ENCODE measurements at places on chromosomes 6 and 20.

DNA sequence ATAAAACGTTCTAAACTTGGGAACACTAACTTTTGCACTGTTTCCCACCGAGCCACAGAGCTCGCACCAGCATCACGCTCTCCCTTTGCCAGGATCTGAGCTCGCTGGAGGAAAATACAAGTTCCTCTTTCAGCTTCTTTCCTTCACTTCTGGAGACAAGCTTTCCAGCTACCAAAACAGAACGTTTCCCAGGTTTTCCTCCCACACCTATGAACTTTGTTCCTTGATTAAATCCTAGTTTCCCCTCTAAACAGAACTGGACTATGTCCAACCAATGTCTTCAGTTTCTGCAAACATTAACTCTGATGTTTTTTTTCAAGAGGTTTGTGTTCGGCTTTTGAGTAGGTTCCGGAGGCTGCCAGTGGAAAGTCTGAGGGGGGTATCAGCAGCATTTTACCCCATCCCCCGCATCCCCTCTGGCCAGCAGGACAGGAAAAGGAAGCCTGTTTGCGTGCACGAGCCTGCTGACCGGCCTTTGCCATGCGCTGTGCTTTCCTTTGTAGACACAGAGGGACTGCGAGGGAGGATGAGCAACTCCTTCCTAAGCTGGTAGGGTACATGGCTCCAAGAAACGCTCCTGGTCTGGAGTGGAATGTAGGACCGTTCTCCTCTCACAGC, 135.5 kb downstream of the LY86 start:
- no peak for DNase-seq

- no peak for DNase-seq
Measured at GRCh38 chr6:73043446-73043845, 181.8 kb downstream of the KHDC1L start.

GRCh38 chr6:44228836-44229235, 5.4 kb downstream of the SLC29A1 start:
- DNase-seq: no peak

DNA sequence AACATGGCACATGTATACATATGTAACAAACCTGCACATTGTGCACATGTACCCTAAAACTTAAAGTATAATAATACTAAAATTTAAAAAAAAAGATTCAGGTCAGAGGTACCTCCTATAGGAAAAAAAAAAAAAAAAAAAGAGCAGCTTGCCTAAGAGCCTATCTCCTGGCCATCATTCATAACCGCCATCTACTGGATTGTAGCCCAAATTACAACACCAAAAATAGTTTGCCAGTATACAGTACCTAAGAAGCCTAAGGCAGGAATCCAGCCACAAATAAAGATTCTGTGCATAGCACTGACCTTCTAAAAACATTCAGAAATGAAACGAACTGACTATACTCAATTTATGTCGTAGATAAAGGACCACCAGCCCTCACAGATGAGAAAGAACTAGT, 438.4 kb upstream of the ADGRB3 start:
- DNase-seq: no peak

DNA sequence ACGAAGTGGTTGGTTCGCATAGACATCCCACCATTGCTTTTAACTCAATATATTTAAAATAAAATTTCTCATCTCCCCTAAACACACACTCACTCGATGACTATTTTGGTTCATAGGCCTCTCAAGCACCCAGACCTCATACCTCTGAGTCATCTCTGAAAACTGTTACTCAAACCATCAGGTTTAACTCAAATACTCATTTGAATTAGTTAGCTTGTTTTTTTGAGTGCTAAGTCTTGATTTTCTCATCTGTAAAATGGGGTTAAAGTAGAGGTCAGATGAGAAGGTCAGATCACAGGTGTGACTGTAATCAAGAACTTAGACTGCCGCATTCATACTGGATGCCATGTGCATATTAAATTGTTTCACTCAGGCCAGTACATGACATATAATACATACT, 243.9 kb upstream of the TENT5A start:
- no peak for DNase-seq

DNA sequence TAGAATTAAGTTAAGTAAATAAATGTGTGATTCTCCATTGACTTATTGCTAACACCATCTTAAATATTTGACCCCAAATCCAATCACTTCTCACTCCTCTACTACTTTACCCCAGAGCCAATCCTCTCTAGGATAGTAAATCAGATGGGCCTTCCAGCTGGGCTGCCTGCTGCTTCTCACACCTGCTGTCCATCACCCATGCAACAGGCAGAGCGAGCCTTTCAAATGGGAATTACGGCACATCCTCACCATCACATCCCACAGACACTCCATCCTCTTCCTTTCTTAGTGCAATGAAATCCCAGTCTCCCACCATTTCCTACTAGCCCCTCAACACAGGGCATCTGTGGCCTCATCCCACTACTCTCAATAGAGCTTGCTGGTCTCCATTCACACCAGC, 34.0 kb downstream of the HLA-F start:
- no peak for DNase-seq

DNA sequence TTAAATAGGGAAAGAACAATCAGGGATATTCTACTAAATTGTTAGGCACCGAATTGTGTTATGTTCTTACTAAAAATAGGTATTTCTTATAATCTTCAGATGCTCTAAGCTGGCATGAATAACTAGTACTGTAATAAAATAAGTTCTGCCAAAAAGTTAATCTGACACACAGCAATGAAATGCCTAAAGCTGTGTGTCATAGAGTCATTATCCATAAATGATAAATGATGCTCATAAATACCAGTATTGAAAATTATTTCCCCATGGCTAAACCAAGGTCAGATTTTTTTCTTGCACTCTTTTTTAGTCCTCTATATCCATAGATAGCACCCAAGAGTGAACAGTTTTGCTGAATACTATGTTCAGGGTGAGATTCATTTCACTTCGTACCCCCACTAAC, 11.7 kb upstream of the PRIM2 start:
- DNase-seq: no peak

DNA sequence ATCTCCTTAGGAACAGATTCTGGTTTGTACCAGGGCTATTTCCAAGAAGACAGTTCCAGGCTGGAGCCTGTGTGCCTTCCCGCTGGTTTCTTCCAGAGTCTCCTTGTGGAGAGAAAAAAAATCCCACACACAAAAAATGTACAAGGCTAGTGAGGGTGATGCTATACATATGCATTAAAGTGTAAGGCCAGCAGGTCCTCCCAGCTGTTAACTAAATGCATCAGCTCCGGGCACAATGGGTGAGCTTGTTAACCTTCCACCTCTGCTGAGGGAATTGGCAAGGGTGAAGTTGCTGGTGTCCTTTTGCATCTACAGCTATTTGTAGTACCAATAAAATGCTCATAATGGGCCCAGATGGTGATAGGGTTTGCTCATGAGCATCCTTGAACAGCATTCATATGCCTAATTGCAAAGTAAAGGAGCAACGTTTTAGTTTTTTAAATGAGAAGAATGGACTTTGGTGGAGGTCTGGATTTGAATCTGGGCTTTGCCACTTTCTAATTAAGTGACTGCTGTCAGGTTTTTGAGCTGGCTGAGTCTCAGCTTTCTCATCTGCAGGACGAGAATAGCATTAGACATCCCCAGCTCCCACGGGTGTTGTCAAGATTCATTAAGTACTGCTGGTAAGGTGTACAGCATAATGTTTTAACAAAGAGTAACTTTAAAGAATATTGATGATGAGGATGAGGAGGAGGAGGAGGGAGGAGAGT, 361.8 kb downstream of the QKI start:
- no peak for DNase-seq

DNA sequence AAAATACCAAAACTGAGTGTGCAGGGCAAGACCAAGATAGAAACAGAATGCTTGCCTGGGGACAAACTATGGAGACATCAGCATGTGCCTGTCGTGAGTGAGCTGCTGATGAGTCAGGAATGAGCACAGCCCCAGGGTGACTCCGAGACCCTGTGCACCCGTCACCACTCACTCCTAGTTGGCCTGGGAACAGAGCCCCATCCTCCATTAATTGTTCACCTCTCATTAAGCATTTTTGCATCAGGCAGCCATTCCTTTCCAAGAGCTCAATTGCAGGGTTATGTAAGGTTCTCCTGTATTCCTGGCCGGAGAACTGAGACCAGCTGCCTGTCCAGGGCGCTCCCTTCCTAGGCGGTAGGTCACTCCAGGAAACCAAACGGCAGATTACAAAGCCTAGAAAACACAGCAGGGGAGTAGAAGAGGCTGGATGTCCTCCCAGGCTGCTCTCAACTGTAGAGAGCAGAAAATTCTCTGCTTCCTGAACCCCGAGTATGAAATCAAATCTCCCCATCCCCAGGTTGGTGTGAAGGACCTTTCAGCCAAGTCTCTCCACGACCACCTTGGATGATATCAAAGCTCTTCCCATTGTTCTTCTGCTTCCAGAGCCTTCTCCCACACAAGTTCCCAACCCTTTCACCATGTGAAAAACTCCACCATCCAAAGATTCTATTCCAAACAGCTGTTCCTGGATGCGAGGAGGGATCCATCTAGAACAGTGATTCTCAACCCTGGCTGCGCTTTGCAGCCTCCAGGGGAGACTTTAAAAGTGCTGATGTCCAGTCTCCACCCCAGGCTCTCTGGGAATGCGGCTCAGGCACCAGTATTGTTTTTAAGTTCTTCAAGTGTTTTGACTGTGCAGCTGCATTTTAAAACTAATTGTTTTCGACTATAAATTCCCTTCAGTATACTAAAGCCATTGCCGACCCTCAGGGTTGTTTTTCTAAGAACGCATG, 532.6 kb upstream of the JARID2 start:
- DNase-seq: no peak

DNA sequence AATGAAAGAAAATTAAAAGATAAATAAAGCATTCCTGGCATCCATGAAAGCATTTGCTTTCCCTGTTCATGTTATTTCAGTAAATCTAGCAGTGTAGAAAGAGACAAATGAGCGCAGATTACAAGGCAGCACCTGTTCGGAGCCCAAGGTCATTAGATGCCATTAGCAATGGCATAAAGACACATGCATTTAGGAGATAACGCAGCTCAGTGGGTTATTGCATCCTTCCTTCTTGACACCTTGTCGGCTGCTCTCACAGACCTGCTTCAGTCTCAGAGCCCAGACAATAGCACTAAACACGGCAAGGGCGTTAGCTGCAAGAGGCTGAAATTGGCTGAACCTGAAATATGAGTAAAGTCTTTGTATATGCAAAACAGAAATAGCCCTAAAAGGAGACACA, 140.3 kb downstream of the ATXN1 start:
- no peak for DNase-seq

DNA sequence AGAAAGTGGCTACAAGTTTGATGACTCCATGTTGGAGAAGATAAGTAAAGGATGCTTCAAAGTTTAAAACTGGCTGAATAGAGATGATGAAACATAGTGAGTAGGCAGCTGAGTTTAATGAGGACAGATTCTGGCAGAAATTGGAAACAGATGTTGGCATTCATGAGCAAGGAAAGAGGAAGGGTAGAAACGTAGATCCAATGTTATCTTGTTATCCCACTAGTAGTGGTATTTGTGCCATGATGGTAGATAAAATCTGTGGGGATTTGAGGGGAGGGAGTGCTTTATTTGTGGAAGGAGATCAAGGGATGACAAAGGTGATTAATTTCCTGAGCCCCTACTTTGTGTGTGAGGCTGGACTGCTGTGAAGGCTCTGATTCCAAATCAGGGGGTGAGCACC, 69.5 kb downstream of the MRAP2 start:
- DNase-seq: no peak

DNA sequence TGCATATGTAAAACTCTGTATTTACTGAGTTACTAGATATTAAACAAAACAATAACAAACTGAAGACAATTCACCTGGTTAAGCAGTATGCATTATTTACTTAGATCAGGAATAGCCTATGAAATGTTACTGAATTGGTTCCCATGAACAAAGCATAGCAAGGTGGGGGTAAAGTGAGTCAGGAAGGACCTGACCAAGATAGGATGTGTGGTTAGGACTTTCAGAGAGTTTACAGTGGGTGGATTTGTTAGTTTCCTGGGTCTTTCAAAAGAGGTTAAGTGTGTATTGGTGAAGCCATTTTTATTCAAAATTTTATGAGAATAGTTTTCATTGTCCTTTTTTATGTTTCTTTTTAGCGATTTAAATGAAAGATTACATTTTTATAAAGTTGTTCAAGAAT, 32.9 kb downstream of the TBPL1 start:
- DNase-seq: no peak

DNA sequence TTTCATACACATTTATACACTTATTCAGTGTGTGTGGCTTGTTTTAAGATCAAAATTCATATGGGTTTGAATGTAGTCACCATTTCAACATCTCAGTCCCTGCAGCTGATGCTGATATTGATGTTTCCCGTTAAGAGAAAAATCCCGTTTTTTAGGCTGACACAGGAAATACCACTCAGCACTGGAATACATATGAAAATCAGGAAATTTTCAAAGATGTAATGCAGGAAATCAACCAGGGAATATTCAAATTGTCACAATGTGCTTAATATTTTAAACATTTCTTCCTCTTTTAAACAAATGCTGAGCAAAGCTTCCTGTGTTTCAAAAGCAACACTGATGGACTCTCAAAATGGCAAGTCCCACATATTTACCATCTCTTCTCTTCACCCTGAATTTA, 94.5 kb upstream of the MARCKS start:
- DNase-seq: no peak

DNA sequence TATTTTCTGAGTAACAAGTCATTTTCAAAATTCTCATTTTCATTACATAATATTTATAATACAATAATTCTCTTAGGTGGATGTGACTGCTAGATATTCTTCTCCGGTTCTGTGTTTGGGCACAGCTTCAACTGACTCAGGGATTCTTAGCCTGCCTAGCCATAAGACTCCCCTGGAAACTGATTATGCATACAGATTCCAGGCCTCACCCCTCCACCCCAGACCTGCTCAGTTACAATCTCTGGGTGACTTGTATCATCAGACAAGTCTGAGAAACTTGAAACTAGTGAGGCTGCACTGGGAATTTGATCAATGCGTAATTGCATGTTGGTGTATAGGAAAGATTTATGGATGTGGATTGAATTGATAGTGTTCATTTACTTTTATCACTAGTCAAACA, 25.4 kb downstream of the FLRT3 start:
- DNase-seq: no peak

DNA sequence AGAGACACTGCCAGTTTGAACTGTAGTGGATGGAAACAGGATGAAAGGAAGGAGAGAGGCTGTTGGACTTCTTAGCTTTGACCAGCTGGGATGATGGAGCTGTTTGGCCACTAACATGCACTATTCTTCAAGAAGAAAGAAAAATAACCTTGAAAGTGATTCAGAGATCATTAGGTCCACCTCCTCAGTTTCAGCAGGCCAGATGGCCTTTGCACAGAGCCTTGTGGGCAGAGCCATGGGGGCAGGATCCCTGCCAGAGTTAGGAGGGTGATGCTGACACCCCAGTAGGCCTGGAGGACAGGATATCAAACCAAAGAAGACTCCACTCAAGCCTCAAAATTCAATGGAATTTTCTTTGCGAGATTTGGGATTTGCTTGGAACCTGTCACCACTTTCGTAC, 74.5 kb upstream of the TMEM181 start:
- no peak for DNase-seq

DNA sequence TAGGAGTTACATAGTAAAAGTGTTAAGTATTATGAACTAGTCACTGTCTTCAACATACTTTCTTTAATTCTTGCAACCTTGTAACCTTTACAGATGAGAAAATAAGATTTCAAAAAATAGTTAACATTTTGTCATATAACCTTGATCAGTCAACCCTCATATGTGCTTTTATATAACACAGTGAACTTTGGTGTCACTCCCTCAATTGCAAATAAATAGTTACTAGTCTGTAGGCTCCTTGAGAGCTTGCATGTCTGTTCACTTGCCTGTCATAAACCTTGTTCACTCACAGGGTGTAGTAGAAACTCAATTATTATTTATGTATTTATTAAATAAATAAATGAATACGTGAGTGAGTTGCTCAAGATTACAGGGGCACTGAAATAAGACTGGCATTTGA, 107.5 kb downstream of the QKI start:
- no peak for DNase-seq
